ENCODE measurements at places on chromosomes 2 and 18.

- no peak for DNase-seq
Measured at GRCh38 chr18:44713435-44713834, 32.7 kb downstream of the SETBP1 start.

GRCh38 chr2:5668682-5669250 lies 23.4 kb upstream of the SOX11 start:
- no peak for DNase-seq

DNA sequence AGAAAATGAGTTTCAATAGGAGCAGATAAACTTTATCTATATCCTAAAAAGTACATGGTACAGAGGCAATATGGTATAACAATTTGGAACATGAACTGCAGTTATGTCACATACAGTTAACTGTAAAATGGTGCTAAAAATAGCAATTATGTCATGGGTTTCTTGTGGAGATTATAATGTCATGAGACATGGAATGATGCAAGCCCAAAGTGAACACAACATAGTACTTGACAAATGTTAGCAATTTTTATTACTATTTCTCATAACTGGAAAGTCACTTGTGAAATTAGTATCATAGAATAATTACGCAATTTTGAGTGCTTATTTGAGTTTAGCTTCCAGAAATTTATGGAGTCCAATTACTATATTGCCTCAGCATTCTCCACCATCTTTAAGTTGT lies 1263.4 kb downstream of the DSC3 start:
- no peak for DNase-seq

- DNase-seq, result no peak
Measured at GRCh38 chr2:39018638-39019037, 102.2 kb downstream of the SOS1 start.

- peak; percentile 10 for DNase-seq
Measured at GRCh38 chr2:154240921-154241379, 369.2 kb downstream of the GALNT13 start.

DNA sequence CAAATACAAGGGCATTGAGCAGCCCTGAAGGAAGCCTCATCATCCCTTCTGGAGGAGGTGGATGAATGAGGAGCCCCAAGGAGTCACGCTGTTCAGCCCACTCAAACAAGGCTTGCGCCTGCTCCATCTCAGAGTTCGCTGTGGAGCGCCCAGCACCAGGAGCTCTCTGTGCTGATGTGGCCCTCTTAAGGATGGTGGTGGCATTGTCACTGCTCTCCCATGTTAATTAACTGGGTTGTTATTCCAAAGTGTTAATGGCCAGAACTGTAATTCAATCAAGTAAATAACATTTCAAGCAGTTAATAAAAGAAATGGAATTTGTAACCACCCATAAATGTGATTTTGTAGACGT lies 726.0 kb upstream of the RAB6C start:
- DNase-seq, result no peak

GRCh38 chr2:129925381-129925780 lies 54.1 kb upstream of the RAB6C start:
- no peak for DNase-seq

DNA sequence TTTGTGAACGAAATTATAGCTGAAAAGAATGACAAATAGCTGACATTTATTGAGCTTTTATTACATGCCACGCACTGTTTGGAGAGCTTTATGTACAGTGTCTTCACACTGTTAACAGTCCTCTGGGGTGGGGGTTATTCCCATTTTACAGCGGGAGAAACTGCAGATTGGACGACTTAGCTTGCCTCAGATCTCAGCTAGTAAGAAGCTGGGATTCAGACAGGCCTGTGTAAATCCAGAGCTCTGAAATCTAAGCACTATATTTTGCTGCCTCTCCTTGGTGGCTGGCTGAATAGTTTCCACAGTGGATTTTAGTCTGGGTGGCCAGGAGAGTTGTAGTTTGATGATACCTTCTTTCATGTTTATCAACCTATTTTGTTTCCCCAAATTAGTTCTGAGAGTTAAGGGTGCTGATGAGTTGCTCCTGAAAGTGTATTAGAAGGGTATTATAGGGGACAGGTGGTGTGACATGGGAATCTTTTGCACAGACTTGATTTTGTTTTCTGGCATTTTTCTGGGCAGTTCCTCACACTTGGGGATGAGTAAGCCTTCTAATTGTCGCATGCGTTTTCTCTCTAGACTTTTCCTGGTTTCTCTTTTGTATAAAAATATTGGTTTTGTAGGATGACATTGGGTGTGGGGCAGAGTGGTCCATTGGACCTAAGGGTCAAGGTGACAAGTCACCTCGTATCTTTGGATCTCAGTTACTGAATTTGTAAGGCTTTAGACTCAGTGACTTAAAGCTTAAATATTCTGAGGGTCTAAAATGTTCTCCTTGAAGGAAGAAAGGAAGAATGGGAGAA lies 1.5 kb downstream of the ACSL3 start:
- DNase-seq, result no peak

All from left ventricle myocardium superior (tissue), 1 donor.